ENCODE measurements at places on chromosomes 7 and 10.

DNA sequence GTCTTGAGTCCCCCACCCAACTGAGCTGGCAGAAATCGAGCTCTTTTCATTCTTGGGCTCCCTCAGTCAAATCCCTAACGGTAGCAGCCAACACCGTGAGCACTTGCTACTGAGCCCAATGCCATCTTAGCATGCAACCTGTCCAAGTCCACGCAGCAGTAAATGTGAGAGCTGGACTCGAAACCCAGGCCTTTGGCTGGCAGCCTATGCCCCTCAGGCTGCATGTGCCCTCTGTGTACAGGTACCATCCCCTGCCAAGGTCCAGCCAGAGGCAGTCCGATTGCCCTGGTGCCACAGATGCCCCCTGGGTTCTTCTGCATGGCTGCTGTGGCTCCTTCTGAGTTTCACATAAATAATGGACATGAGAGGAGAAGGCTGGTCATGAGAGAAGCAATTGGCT is 1.2 kb upstream of the TMEM273 start:
- no peak for DNase-seq

DNA sequence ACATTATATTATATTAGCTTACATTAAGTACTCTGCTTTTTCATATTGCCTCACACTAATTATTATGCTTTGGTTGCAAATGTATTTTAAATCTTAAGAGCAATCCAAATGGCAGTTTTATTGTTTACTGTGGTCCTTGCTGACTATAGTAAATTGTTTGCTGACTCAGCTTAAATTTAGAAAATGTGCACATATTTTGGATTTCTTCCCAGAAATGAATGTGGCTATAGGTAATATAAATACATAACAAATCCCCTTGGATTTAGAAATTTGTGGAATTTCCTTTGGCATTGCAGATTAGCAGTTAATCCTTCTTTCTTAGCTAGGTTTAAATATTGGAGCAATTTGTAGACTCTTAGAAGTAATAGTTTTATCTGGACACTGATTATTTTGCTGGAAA is 565.8 kb downstream of the NRG3 start:
- no peak for DNase-seq

GRCh38 chr10:119478111-119478802 is 64.3 kb downstream of the RGS10 start:
- DNase-seq, result no peak

- no peak for DNase-seq
Observed at GRCh38 chr10:70174058-70174741, 3.9 kb upstream of the SAR1A start.

DNA sequence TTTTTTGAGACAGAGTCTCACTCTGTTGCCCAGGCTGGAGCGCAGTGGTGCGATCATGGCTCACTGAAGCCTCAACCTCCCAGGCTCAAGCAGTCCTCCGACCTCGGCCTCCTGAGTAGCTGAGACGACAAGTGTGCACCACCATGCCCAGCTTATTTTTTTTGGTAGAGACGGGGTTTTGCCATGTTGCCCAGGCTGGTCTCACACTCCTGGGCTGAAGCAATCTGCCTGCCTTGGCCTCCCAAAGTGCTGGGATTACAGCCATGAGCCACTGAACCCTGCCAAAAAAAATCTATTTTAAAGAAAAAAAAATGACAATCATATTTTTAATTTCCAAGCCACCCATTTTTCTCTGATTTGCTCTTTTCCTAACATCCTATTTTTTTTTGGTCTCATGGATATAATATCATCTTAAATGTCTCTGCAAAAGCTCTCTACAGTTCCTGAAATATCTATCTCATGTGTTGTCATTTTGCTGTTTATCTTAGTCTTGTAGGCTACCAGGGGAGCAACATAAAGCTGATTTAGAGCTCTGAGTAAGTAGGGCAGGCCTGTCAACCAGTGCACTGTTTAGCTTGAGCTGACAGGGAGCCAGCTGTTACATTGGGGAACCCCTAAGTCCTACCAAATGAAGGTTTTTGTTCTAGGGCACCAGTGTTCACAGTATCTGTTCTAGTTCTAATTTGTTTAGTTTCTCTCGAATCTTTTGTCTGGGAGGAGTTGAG is 29.9 kb upstream of the HBP1 start:
- DNase-seq, result no peak

- no peak for DNase-seq
Observed at GRCh38 chr10:17214971-17215781, 12.9 kb upstream of the VIM start.

- DNase-seq, result no peak
Observed at GRCh38 chr7:16940776-16941175, 59.0 kb upstream of the AGR3 start.

DNA sequence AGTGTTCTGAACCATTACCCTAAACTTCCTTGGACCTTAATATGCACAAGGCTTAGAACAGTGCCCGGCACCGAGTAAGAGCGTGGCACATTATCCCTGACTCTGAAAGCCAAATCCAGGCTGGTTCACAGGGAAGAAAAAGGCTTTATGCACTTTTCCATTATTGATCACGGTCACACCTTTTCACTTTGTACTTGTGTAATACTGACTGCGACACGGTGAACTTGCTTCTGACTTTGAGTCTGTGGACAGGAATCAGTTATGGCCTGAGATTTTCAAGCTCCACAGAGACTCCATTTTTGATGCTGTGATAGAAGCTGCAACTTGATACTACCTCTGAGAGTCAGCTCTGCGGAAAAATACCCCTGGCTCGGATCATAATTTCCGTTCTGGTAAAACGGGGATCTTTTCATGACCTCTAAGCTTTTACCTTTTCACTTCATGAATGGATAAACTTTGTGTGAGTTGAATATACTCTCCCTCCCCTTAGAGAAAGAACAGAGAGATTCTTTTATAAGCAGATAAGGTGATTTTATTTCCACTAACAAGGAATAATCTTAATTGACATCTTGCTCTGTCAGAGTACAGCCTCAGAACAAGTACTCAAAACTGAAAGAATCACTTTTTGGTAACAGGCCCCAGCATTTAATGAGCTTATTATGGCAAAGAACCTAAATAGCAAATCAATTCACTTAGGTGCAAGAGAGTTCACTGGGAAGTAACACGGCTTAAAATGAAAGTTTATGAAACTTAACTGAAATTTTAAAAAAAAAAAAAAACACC is 88.8 kb downstream of the ELMO1 start:
- no peak for DNase-seq

- no peak for DNase-seq
Observed at GRCh38 chr10:17062009-17062408, 67.6 kb downstream of the CUBN start.

DNA sequence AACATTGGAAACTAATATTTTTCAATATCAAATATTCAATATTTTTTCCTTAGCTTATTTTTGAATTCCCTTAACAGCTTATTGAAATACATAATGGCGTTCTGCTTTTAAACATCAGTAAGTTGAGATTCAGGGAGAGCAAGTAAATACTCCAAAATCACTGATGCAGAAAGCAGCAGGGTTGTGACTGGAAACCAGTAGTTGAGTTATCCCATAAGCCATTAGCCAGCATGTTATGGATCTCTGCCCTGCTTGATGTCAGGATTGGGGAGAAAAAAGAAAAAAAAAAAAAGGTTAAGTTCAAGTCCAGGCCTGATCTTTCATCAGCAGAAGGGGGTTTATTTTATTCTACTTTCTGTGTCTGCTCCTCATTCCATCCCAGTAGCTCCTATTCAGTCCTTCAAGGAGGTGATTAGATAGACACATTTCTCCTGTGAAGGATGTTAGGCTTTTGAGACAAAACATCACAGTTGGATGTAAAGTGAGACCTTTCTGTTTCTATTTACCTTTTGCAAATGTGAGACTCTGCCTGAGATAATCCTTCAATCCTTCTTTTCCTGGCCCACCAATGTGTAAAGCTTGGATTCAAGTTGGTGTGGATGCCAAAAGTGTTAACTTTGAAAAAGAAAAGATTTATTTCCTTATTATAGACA is 110.9 kb upstream of the HDAC9 start:
- DNase-seq, result no peak

DNA sequence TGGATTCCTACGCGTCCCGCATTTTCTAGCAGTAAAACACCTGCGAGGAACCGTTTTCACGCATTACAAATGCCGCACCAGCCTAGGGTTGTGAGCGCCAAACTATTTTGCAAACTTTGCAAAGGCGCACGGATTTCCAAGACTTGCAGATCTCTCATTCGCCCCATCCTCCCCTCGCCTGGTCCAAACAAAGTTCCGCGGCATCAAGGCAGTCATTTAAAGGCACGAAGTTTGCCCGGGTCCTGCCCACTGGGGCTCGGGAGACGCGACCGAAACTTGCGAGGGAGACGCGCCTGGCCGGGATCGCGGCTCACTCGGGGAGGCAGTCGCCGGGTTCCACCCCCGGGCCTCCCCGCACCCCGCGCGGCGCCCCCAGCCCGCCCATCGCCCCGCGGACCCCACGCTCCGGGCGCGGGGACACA is 613 bp downstream of the USP6NL start:
- peak; percentile 24 for DNase-seq

GRCh38 chr7:30660331-30661255 is 21.7 kb downstream of the CRHR2 start:
- no peak for DNase-seq

Data from stimulated activated CD4-positive, alpha-beta T cell treated with anti-CD3 and anti-CD28 coated beads, TNF-alpha, amount 100 ng/mL, for 24 hours (primary cell).